HCT116 (cell line): ENCODE measurements at places on chromosomes 12 and 14.

- DNase-seq: no peak
These were observed 89.8 kb downstream of the RERG start for GRCh38 chr12:15131431-15131830.

DNA sequence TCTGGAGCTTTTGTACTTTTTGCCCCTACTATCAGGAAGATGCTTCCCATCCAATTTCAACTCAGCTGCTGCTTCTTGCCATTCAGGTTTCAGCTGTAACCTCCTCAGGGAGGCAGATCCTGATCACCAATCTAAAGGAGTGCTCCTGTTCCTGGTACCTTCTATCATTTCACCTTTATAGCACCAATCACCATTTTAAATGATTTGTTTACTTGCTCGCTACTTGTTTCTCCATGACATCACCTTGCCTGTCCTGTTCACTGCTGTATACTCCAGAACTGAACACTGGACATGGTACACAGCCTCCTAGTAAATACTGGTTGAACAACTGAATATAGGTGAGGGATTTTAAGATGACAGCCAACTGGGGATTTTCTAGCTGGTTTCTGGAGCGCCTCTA, 287.2 kb upstream of the DIO2 start:
- no peak for DNase-seq

GRCh38 chr12:105077435-105077834, 6.8 kb downstream of the ALDH1L2 start:
- DNase-seq: no peak

GRCh38 chr12:113546916-113547863, 75.5 kb upstream of the LHX5 start:
- no peak for DNase-seq

GRCh38 chr14:32588448-32589320, 259.6 kb downstream of the AKAP6 start:
- DNase-seq: peak; percentile 16

DNA sequence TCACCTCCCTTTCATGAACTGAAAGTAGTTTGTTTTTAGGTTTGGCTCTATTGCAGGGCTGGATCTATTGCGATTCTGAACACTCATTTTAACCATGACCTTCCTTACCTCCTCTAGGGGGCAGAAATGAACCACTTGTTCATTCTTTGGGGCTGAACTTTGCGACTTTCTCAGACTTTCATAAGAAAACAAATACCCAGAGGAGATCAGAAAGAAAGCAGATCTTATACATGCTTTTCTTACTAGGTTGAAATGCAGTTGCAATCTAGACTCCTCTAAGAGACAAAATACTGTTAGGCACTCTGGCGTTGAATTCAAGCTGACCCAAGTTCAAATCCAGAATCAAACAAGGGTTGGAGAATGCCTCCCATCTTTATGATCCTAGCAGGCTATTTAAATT, 32.6 kb upstream of the PLEKHG3 start:
- DNase-seq: peak; percentile 60

GRCh38 chr12:106759526-106760183, 14.8 kb upstream of the RIC8B start:
- DNase-seq: no peak

DNA sequence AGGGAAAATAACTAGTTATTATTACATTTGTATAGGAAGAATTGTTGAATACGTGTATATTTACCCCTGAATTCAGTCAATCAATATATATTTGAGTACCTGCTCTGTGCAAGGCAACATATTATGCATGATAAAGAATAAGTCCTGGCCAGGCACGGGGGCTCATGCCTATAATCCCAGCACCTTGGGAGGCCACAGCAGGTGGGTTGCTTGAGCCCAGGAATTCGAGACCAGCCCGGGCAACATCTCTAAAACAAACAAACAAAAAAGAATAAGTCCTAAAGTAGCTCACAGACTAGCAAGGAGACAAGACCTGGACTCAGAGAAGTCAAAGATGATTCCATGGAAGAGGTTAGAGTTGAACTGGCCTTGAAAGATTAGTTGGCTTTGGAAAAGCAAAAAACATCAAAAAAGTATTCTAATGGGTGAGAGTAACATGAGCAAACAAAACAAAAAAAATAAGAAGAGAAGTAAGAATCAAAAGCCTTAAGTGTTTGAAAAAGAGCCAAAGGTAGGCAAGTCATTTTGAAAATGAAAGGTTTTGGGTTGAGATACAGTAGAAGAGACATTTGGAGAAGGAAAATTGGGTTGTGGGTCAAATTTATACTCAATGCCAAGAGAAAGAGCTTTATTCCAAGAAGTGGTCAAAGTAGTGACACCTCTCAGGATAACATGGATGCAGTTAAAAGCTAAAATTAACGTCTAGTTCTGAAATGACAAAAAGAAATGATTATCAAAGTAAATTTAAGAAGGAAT, 115.2 kb upstream of the BCAT1 start:
- DNase-seq: no peak

DNA sequence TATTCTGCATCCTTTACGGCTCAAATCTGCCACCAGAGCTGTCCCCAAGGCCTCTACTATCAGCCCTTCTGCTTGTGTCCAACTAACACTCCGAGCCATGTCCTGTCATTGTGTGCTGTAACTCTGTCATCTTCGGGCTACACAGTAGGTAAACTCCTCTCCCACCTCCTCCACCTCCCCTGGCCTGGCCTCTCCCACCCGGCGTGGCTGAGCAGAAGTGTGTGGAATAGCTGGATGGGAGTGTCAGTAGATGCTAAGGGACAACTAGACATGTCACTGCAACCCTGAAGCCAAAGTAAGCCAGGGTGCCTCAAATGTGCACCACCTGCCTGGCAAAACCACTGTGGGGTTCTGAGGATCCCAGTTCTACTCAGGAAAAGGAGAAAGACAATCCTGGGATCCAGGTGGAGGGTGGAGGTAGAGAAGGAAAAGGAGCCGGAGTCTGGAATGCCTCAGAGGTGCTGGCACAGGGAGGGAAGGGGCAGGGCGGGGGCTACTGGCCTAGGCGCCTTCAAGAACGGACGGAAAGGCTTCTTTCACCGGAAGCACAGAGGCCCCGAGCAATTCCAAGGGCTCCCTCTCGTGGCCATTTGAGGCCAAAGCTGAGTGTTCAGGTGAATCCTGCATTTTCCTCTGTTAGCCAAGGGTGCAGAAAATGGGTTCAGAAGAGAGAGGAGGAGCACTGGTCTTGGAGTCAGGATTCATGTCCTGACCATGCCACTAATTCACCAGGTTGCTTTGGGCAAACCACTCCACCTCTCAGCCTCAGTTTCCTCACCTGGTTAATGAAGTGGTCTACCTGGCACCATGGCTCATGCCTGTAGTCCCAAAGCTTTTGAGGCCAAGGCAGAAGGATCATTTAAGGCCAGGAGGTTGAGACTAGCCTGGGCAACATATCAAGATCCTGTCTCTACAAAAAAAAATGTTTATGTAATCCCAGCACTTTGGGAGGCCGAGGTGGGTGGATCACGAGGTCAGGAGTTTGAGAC, 20.5 kb upstream of the FAM181A start:
- DNase-seq: peak; percentile 63

GRCh38 chr14:74190927-74191575, 48.2 kb upstream of the VSX2 start:
- DNase-seq: no peak

DNA sequence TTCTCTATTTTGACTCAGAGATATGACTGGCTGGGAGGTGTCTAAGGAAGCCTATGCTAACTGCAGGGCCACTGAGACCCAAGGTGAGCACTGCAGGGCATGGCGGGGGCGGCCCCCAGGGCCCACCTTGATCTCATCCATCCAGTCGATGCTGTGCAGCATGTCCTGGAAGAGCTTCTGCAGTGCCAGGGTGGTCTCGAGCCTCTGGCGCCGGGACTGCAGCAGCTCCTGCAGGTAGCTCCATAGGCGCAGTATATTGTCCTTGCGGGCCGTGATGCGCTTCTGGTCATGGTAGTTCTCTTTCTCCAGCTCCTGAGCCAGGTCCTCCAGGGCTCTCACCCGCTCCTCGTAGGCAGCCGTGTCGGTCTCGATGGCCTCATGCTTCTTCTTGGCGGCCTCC, 84.5 kb downstream of the SPTB start:
- no peak for DNase-seq

DNA sequence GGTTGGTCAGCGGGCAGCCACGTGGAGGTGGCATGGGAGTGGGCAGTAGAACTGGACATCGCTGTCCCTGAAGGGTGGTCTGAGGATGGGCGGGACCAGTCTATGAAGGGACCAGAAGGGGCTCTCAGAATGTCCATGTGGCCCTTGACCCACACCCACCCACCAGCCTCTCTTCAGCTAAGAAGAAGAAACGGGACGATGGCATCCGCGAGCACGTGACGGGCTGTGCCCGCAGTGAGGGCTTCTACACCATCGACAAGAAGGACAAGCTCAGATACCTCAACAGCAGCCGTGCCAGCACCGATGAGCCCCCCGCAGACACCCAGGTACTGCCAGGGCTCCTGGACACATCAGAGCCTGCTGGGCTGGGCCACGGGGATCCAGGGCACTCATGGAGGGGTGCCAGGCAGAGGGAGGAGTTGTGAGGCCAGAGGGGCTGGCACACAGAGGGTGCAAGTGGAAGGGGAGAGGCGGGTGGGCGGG, 21.3 kb downstream of the SETD1B start:
- DNase-seq: no peak

DNA sequence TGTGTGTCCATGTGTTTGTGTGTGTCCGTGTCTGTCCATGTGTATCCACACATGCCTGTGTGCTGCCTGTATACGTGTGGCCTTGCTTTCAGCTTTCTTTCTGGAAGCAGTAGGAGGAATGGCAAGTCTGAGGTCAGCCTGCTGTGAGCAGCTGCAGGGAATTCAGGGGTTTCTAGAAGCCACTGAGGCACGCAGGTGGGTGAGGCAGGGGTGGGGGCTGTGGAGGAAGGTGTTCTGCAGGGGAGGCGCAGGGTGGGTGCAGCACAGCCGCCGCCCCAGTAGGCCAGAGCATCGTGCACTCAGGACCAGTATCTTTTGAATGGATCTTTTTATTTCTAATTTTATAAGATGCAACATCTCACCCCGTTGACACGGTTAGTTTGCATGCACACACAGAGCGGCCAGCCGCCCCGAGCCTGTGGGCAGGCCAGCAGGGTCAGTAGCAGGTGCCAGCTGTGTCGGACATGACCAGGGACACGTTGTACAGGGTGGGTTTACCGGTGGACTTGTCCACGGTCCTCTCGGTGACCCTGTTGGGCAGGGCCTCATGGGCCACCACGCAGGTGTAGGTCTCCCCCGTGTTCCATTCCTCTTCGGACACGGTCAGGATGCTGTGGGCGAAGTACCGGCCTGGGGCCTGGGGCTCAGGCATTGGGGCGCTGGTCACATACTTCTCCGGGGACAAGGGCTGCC, 327.7 kb downstream of the TMEM121 start:
- no peak for DNase-seq

GRCh38 chr12:130124605-130125244, 37.5 kb upstream of the FZD10 start:
- DNase-seq: no peak

- DNase-seq: no peak
These were observed 252.2 kb upstream of the ATP2B1 start for GRCh38 chr12:89960607-89961394.

GRCh38 chr12:53231921-53232645, at the start of gene RARG:
Gene RARG, minus strand, starts transcription at chr12:53232209. Its CDS starts 4,664 bp downstream, at chr12:53227545.
- no peak for DNase-seq

DNA sequence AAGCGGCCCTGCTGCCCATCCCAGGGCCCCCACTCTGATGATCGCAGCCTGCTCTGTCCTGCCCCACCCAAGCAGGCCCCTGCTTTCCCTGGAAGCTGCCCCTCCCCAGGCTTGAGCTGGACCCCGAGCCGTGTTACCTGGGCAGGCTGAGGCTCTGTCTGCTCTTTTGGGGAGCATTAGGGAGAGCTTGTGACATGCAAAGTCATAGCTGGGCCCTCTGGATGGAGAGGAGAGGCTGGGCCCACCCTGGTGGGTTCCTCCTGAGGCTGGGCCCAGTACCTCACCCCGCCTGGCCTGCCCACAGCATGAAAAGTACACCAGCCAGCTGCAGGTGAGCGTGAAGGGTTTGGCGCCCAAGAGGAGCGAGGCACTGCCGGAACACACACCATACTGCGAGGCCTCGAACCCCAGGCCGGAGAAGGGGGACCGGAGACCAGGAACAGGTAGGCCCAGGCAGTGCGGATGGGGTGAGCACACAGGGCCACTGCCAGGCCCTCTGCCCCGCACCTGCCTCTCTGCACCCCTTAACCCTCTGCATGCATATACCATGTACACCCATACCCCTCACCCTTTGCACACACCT, 15.0 kb downstream of the CEP170B start:
- no peak for DNase-seq

- DNase-seq: no peak
These were observed 484.3 kb downstream of the NAV3 start for GRCh38 chr12:78315028-78315427.

DNA sequence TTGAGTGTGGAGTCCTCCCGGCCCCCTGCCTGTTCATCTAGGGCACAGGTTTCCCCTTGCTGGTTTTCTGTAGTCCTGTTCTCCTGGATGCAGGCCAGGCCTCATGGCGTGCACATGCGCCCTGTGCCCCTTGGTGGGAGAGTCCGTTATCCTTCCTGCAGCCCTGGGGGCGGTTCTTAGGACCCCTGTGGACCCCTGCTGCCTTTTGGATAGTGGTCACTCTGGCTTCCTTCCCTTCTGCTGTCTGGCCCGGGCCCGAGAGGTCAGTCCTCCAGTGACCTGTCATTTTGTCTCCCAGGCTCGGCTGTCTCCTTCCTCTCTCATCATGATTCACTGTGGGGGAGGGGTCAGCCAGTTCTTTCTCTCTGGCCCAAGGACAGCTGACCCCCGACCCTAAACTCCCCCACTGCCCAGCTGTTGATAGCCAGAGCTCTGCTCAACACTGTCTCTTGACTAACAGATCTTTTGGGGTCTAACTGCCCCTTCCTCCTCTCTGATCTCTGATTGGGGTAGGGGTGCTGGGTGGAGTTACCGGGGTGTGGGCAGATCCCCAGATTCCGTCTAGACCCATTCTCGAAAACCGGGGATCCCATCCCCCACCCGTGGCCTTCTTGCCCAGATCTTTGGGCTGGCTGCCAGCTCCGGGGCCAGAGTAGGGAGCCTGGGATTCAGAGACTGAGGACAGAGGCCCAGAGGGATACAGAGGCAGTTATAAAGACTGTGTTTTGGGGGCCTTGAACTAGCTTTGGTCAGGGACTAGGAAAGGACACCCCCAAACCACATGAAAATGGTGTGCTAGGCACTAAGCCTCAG, 7.0 kb downstream of the CCND2 start:
- no peak for DNase-seq

GRCh38 chr14:76196980-76197695, 45.4 kb downstream of the GPATCH2L start:
- no peak for DNase-seq

- DNase-seq: no peak
These were observed 315.5 kb upstream of the OR4E1 start for GRCh38 chr14:21989090-21989489.
